Hepatocyte (in vitro differentiated cells): ENCODE measurements at places on chromosomes 2 and 18.

- H3K36me3 ChIP-seq, result no peaks in the 10 kb centered on the region
- peaks cover 15% of the 10 kb centered on the region for H3K4me1 ChIP-seq
- peak; percentile 51 for DNase-seq
- no peak overlapping the region for H3K4me3 ChIP-seq
- no peaks in the 10 kb centered on the region for H3K27me3 ChIP-seq
- H3K27ac ChIP-seq, result peak overlapping the region; percentile 82
Observed at GRCh38 chr2:207747653-207748560, 21.8 kb downstream of the FZD5 start.

DNA sequence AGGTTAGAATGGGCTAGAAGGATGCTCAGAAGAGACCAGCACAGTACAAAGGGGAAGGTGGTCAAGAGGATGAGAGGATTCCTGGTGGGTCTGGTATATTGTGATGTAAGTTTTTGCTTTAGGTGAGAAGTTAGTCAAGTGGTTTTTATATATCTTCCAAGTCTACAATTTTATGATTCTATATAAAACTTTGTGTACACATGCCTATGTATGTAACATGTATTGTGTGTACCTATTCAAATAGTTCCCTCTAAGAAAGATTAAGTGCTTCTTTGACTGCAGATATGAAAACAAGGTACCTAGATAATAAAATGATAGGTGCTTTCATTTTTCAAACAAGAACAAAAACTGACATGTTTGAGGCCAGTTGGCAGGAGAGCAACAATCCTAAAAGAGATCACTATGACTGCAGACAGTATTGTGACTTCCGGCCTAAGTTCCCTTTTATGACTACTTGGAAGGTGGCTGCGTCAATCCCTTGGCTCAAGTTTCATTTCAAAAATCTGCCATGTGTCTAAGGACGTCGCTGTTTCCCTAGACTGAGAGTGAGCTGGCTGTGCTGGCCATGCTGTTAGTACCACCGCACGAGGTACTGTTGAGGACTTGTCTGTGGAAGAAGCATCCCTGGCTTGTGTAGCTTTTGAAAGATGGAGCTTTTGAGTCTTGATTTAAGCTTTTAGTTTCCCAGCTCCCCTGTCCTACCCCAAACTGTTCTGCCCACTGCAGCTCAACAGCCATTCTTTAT is 123.1 kb downstream of the PRPF40A start:
- no peaks in the 10 kb centered on the region for H3K4me1 ChIP-seq
- H3K4me3 ChIP-seq, result no peak overlapping the region
- no peaks in the 10 kb centered on the region for H3K27me3 ChIP-seq

GRCh38 chr2:35510636-35511035 is 844.9 kb upstream of the CRIM1 start:
- no peak overlapping the region for H3K4me3 ChIP-seq
- H3K36me3 ChIP-seq, result no peaks in the 10 kb centered on the region
- no peak overlapping the region for H3K27ac ChIP-seq
- no peak for DNase-seq
- H3K4me1 ChIP-seq, result no peaks in the 10 kb centered on the region

DNA sequence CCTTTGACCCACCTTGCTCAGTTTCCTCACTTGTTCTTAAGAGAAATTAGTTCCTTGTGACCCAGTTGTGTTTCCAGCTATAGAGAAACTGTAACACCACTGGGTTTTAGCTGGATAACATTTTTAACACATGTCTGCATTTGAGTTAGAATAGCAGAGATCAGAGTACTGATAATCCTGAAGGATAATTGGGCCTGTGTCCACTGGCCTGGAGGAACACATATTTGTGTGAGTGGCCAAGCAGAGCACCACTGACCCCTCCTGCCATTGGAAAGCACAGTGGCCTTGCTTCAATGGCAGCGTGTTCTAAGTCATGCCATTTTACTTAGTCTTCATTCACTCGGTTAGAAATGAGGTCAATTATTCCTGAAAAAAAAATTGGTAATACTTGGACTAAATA is 42.6 kb downstream of the PKP4 start:
- H3K27me3 ChIP-seq, result no peaks in the 10 kb centered on the region
- H3K27ac ChIP-seq, result no peak overlapping the region
- H3K4me3 ChIP-seq, result no peak overlapping the region
- no peak for DNase-seq
